ENCODE measurements at places on chromosomes 2 and 18. TPM values are rescaled to one million over a fixed set of nuclear protein-coding genes. Genes with fewer than 3 reads are reported as not detected.

Gene ITGA6
- total RNA-seq = 52.8 TPM

DNA sequence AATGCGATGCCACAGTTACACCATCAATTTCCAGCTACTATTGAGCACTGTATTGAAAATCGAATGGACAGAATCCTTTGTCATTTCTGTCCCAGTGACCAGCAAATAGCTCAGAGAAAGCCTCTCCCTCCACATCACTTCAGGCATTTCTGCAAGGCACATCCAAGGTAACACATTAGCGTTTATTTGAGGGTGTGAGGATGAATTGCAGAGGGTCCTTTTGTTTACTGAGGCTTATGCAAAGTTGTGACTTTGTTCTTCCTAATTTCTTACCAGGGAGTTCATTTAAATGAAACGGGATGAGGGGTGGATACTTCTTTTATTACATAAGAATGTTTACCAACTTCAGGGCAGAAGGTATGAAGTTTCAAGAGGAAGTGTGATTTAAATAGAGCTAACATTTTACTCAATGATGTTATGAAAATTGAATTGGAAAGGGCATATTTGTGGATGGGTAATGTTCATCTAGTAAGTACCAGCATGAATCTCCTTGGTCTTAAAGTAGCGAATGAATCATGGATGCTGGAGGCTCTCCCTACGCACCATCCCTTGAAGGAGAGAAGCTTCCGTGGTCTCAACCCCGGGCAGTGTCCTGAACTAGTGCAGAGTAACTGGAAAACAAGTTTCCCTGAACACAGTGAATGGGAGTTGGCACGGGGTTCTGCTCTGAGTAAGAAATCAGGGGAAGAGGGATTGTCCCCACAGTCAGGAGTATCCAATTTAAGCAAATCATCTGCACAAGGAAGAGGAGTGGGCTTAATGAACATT, 756.5 kb downstream of the GALR1 start:
- DNase-seq = no peak

GRCh38 chr2:105432044-105432399, 33.2 kb upstream of the FHL2 start:
- DNase-seq = no peak

Gene ABCG8
- not detected for total RNA-seq

Gene MERTK
- 0.38 TPM for total RNA-seq

DNA sequence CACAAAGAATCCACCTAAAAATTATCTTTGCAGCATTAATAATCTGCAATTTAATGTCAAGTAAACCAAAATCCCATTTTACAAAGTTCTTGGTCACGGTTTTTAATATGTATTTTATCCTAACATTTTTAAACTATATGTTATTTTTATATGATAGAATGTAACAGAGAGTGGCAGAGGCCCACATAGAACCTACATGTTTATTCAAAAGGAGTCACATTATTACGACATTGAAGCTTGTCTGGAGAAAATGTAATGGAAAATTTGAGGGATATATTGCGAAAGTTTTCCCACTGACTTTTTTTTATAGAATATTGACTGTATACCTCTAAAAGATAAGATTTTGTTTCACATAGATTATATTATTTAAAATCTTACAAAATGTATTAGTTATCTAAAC, 89.7 kb upstream of the COL3A1 start:
- DNase-seq = no peak

DNA sequence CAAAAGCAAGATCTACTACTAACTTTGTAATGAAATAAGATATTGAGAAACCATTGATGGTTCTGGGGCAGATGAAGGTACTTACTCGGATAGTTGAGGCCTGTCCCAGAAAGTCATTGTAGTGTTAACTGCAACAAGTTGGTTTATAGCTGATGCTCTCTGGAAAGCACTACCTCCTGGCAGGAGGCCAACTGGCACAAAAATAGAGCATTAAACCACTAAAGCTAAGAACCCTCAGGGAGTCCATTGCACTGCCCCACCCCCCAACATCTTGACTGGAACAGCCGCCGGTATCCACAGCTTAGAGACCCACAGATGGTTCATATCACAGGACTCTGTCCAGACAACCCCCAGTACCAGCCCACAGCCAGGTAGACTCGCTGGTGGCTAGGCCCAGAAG, 552.5 kb upstream of the CRIM1 start:
- DNase-seq = no peak

DNA sequence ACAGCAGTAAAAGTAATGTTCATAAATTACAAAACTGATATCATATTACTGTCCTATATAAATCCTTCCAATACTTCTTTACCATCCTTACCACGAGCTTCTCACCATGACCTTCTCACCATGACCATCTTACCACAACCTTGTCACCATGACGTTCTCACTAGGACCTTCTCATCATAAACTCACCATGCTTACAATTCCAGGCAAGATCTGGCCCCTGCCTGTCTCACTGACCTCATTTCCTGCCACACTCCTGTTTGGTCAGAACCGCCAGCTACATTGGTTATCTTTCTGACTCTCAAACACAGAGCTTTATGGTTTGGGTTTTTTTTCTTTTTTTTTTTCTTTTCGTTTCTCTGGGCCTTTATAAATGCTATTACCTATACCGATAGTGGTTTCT, 827.6 kb downstream of the RNF144A start:
- peak; percentile 71 for DNase-seq

DNA sequence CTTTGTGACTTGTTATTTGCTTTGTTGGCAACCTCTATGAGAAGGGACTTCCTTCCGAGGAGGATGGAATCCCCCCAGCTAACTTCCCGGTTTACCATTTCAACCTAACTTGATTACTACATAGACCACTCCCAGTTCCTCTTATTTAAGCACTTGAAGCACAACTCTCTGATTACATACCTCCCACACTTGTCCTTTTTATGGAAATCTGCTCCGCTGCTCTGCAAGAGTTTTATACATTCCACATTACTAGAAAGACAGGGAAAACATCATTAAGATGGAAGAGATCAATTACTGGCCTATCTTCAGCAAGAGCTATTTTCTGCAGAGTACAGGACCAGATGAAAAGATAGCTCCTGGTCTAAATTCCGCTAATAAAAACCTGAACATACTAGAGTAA, 160.0 kb upstream of the PGAP1 start:
- peak; percentile 21 for DNase-seq

- no peak for DNase-seq
Measured at GRCh38 chr2:111995148-111995547, 59.9 kb upstream of the TMEM87B start.
